DMS79 treated with DMSO at 0.1 percent for 48 hours (cell line): ENCODE measurements at places on chromosomes 3 and 15.

- DNase-seq: no peak
Measured at GRCh38 chr15:51025454-51025846, 69.3 kb downstream of the TNFAIP8L3 start.

GRCh38 chr15:80788536-80788935, 9.4 kb downstream of the CEMIP start:
- DNase-seq: no peak

GRCh38 chr15:45377609-45378148, 665 bp downstream of the GATM start:
- no peak for DNase-seq

GRCh38 chr3:139695426-139696313, 17.9 kb upstream of the NMNAT3 start:
- no peak for DNase-seq

- DNase-seq: no peak
Measured at GRCh38 chr3:65751123-65751700, 287.5 kb downstream of the MAGI1 start.
